Right hindlimb (tissue), 1 donor: ENCODE measurements at places on chromosomes 1 and 21.

- DNase-seq = no peak
These were observed 39.6 kb upstream of the LPGAT1 start for GRCh38 chr1:211870156-211870555.

DNA sequence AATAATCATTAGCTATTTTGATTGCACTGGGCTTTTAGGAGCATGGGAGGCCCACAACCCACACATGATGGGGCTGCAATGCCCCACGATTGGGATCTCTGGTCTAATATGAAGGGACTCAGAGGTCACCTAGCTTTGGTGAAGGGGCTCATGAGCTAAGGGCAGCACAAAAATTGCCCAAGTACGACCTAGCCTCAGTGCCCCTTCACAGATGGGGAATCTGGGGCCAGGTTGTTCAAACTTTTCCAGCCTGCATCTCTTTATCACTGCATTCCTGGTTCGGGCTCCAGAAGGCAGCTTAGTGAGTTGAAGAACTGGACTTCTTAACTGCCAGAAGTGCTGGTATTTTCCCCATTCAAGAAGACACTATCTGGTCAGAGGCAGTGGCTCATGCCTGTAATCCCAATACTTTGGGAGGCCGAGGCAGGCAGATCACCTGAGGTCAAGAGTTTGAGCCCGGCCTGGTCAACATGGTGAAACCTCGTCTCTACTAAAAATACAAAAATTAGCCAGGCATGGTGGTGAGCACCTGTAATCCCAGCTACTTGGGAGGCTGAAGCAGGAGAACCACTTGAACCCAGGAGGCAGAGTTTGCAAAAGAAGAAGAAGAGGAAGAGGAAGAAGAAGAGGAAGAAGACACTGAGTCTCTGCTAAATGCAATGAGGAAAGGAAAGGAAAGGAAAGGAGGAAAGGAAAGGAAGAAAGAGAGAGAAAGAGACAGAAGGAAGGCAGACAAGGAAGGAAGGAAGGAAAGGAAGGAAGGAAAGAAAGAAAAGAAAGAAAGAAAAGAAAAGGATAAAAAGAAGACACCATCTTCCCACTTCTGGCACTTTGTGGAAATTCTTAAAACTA, 258.5 kb upstream of the IRF2BP2 start:
- DNase-seq = peak; percentile 5

DNA sequence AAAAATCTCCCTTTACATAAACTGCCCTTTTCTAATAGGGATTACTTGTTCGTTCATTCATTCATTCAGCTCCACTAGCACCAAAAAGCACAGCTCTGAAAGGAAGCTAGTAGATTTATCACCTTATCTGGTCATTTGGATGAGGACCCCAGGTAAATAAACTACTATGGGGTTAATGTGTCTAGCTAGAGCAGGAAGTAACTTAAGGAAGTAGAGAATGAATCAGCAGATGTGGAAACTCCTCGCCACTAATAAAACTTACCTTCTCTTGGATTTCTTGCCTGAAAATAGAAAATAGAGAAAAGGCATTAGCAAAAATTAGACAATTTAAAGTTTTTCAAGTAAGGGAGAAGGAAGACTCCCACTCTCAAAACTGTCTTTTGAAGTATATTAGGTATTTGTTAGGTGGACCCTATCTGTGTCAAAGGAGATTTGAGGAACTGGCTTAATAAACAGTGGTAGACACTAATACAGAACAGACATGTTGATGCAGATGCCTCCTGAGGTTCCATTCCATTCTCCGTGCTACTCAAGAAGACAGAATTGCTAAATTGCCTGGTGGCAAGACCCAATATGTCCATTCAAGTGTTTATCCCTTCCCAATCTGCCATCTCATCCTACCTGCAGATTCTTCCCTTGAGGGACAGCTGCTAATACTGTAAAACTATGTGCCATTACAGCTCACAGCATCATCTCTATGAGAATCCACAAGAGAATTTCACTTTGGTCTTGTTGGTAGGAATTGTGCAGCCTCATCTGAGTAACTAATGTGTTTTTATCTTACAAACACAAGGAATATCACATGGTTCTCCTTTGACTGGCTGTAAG, 14.9 kb downstream of the SELL start:
- no peak for DNase-seq

GRCh38 chr1:25715888-25716287, 84.1 kb upstream of the SELENON start:
- DNase-seq = no peak

DNA sequence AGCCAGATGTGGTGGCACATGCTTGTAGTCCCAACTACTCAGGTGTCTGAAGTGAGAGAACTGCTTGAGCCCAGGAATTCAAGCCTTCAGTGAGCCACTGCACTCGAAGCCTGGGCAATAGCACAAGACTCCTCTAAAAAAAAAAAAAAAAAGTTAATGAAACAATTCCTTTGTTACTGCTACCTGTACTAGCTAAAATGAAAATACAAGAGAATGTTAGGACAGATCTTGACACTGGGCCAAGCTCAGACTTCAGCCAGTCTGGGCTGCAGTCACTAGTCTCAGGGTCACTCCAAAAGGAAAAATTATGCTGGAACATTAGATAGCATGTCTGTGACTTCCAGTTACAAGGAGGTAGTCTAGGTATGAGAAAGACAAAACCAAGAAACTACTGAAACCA, 56.5 kb downstream of the TRIM33 start:
- no peak for DNase-seq

DNA sequence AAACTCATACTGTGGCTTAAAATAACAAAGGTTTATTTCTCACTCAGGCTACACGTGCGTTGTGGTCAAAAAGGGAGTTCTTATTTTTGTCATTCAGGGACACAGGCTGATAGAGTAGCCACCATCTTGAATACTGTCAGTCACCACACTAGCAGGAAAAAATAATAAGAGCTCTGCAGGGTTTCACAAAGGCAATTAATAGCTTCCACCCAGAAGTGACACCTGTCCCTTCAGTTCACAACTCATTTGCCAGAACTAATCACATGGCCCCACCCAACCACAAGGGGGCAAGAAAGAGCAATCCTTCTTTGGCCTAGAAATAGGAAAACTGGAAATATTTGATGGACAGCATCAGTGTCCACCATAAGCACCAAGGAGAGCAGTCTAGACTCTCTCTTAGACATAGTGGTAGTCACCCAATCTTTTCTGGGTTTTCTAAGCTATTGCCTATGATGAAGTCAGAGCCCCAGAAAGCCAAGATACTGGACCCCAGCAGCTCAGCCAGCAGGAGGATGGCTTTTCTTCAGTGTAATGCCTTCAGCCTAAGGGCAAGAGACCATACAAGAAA, 8.2 kb downstream of the HAPLN2 start:
- DNase-seq = no peak

- no peak for DNase-seq
These were observed 80.1 kb upstream of the PUM1 start for GRCh38 chr1:31145648-31146047.

GRCh38 chr1:13512472-13512871, 1.3 kb downstream of the LRRC38 start:
- DNase-seq = no peak

DNA sequence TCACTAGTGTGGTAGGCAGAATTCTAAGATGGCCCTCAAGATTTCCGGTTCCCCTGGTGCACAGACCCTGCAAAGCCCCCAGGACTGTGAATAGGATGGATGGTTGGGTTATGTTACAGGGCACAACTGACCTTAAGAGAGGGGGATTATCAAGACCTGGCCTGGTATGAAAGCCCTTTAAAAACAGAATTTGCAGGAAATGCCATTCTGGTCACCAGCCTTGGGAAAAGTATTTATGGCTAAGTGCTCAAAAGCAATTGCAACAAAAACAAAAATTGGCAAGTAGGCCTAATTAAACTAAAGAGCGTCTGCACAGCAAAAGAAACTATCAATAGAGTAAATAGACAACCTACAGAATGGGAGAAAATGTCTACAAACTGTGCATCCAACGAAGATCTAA, 144.7 kb upstream of the EDN2 start:
- no peak for DNase-seq

DNA sequence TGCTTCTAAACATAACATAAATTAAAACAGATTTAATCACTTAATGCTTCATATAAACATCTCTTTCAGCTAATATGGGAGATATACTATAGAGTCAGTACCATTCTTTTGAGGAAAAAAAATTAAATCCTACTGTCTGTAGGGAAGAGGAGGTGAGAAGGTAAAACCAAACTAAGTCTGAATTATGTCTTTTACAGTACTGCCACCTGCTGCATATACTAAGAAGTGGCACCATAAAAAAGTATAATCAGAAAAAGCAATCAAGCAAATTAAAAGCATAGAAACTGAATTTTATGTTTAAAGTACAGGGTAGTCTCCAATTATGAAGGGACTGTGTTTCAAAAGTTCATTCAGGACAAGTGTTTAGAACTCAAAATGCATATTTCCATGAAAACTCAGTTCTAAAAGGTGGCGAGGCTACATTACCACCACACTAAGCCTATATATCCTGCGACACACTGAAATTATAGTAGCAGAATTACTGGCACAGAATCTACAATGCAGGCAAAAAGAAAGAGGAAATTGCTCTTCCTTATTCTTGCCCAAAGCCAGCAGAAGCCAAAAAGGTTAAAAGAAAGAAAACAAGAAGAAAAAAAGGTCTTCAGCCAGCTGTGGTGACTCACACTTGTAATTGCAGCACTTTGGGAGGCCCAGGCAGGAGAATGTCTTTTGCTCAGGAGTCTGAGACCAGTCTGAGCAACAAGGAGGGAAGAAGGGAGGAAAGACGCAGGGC, 9.0 kb downstream of the NSL1 start:
- DNase-seq = no peak

DNA sequence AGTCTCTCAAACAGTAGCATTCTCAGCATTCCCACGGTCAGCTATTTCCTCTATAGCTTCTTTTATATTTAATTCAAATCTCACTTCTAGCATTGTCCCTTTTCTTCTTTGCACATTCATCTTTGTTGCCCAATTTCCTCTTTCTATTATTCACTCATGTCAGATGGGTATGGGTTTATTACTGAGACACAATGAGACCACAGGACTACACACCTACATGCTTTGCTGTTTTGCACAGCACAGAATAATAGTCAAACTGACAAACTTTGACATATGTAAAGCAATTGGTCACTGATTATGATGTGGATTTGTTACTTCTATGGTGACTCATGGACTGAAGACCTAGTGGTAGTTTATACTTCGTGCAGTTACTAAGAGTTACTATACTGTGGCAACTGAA, 5.8 kb upstream of the CD1C start:
- no peak for DNase-seq

- no peak for DNase-seq
These were observed 2.4 kb downstream of the S100A5 start for GRCh38 chr1:153538315-153538821.

DNA sequence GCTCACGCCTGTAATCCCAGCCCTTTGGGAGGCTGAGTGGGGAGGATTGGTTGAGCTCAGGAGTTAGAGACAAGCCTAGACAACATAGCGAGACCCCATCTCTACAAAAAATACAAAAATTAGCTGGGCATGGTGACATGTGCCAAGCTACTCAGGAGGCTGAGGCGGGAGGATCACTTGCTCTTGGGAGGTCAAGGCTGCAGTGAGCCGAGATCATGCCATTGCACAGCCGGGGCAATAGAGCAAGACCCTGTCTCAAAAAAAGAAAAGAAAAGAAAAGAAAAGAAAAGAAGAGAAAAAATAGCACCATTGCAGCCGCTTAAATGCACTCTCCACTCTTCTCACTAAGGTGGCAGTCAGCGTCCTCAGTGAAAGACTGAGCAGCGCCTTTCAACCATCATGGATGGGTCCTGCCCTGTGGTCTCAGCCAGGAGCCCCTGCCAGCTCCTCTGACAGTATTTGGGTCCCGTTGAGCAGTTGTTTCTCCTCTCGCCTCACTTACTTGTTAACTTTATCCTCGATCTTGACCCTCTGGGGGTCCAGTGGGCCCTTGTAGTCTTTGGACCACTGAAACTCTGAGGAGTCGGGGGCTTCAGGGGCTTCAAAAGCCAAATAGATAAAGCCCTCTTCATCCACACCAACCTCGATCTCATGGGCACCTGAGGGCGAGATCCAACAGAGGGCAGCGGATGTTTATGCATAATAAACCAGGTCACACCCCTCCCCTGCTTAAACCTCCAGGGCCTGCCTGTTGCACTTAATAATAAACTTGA, 36.9 kb downstream of the MYOM3 start:
- DNase-seq = no peak

DNA sequence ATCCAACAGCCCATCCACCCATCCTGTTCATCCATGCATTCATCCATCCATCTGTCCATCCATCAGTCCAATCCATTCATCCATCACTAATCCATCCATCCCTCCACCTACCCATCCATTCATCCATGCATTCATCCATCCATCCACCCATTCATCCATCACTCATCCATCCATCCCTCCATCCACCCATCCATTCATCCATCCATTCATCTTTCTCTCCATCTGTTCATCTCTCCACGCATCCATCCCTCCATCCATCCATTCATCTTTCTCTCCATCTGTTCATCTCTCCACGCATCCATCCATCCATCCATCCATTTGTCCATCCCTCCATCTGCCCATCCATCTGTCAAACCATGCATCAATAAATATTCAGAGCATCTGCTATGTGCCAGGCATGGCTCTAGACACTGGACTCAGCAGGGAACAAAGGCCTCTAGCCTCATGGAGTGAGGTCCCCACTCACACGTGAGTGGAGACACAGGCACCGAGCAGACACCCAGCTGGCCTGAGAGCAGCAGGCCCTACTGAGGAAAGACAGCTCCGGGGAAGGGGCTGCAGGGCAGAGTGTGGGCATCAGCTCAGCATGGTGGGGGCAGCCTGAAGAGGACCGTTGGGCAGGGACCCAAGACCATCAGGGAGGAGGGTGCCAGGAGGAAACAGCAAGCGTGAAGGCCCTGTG, 9.6 kb downstream of the KRTAP10-1 start:
- no peak for DNase-seq

GRCh38 chr1:95311014-95311413, 77.0 kb downstream of the RWDD3 start:
- no peak for DNase-seq
